ENCODE measurements at places on chromosomes 6 and 20.
A peak's percentile ranks its signal among the peaks of the same experiment; 100 is the strongest.

- no peak for DNase-seq
Measured at GRCh38 chr6:123091896-123092271, 95.8 kb downstream of the CLVS2 start.

- no peak for DNase-seq
Measured at GRCh38 chr6:148293181-148293995, 49.2 kb upstream of the SASH1 start.

- no peak for DNase-seq
Measured at GRCh38 chr6:8645212-8645611, 209.9 kb upstream of the SLC35B3 start.

- no peak for DNase-seq
Measured at GRCh38 chr6:18243302-18243893, 20.9 kb downstream of the DEK start.

- DNase-seq = no peak
Measured at GRCh38 chr6:40585223-40585622, 1.9 kb downstream of the LRFN2 start.

DNA sequence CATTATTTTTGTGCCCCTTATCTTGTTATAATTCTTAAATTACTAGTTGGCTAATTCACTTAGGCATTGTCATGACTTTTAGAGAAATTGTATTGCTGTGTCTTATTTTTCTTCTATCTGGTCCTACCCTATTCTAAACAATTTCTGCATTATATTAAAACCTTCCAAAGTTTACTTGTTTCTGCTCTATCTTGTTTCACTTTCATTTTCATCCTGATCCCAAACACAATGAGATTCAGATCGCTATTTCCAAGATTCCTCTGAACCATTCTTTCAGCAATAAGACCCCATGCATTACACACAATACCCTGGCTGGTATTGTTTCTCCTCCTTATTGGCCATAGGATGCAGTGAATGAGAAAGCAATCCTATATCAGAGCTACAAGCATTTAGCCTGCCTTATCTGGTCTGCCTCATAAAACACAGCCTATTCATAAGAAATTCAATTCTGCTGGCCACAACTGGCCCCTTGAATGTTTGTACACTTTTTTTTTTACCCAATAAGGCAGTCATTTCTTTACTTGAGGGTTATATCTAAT lies 69.9 kb upstream of the POU3F2 start:
- DNase-seq = no peak

GRCh38 chr20:19964289-19965265 lies 52.6 kb upstream of the NAA20 start:
- DNase-seq = no peak

DNA sequence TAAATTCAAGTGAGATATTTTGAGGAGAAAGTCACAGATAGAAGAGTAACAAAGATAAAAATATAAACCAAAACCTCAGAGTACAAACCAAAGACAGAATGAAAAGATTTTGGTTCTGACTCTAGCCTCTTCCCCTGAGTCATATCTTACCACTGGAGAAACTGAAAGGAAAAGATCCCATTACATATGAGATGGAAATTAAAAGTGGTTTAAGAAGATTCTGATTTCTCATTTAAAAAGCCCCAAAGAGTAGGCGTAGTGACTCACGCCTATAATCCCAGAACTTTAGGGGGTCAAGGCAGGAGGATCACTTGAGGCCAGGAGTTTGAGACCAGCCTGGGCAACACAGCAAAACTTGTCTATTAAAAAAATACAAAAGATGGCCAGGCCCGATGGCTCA lies 30.6 kb downstream of the SPINT4 start:
- peak; percentile 13 for DNase-seq

- no peak for DNase-seq
Measured at GRCh38 chr6:122365775-122366403, 33.6 kb upstream of the HSF2 start.

- no peak for DNase-seq
Measured at GRCh38 chr20:6855796-6856195, 88.3 kb downstream of the BMP2 start.

DNA sequence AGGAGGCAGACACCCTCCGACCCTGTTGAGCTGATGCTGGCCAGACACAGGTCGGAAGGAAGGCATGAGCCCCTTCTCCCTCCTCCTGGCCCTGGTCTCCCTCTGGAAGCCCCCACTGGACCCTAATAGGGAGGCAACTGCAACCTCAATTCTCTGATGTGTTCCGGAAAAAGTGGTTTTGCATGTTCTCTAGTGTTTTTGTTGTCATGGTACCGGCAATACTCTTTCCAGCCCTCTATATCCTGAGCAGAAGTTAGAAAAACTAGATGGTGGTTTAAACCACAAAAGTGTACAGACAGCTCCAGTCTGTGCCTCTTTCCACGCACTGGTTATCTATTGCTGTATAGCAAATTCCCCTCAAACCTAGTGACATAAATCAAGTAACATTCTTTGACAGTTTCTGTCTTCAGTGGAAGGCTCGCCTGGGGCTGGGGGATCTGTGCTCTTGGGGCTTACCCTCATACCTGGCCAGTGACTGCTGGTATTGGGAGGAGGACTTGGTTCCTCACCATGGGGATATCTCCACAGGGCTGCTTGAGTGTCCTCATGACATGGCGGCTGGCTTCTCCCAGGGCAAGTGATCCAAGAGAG lies 37.0 kb downstream of the SYTL3 start:
- DNase-seq = no peak

GRCh38 chr6:7311917-7312615 lies 933 bp downstream of the SSR1 start:
- no peak for DNase-seq

- no peak for DNase-seq
Measured at GRCh38 chr20:48862279-48862678, 34.5 kb upstream of the PREX1 start.

DNA sequence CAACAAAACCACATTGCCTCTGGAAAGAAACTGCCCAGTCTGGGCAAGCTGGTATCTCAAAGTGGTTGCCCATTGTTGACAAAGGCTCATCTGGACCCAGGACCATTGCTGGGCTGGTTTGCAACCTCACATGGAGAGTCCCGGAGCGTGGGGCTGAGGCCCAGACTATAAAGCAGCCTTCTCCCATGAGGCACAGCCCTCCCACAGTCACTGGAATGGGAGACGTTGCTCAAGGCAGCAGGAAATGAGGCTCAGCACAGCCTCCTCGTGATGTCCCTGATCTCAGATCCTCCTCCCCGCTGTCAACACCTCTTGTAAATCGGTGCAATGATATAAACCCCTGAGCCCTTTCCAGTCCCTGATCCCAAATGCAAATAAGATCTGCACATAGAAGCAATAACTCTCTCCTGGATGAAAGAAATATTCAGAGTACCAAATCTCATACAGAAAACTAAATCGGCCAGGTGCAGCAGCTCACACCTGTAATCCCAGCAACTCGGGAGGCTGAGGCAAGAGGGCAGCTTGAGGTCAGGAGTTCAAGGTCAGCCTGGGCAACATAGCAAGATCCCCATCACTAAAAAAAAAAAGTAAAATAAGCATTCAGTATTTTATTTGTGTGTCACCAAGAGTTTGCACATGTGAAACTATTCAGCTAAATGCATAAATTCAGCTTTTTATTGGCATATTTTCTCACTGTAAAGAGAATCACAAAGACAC lies 103.0 kb upstream of the RREB1 start:
- no peak for DNase-seq

DNA sequence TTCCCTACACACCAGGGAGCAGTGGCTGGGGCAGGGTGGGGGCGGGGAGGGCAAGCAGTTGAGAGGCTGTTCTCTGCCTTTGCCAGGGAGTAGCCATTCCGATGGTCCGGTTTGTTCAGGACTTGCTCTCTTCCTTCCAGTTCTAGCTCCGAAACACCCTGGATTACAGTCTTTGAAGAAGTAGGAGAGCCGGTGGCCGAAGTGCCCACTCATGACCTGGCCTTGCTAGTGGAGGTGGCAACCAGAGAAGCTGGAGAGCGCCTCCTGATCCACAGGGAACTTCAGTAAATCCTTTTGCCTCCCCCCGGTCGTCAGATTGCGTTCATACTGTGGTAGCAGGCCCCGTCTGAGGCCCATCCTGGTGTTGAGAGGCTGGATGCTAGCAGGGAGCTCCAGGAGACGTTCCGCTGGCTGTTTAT lies 92.8 kb downstream of the ARID1B start:
- no peak for DNase-seq

DNA sequence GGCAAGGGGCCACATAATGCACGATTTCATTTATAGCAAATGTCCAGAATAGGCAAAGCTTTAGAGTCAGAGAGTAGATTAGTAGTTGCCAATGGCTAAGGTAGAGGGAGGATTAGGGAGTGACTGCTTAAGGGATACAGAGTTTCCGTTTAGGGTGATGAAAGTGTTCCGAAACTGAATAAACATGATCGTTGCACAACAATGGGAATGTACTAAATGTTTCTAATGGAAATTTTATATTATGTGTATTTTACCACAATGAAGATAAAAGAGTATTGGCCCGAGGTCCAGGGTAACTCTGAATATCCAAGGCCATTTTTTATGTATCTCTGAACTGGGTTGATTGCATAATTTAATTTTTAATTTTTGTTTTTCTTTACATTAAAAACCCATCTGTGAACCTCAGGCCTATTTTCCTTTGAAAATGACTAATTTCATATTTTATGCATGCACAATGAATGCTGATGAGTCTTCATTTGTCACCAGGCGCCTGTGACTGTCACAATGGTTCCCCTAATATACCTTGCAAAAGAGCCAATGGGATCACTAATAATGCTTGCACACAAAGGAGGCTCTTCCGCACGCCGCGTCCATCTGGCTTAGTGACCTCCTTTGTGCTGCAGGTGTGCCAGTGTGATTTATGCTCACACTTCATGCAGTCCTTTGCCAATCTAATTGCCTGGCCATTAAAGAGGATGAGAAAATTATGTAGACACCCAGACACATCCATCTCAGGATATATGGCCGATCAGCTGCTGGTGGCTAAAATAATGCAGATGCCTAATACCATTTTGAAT lies 612.5 kb downstream of the CDH26 start:
- no peak for DNase-seq

DNA sequence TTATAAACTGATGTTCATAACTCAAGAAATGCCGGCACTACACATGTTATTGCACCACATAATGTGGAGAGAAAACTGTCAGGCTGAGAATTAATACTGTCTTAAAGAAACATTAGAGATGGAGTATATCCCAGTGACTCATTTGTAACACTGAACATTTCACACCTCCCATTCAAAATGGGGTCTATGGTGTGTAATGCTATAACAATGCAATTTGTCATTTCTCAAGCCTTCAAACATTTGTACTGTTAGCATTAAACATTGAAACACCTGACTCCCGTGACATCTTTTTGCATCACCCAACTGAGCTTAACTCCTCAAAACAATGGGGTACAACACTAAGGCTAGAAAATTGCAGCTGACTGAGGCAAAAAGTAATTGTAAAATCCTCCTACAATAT lies 151.7 kb downstream of the DST start:
- DNase-seq = no peak

DNA sequence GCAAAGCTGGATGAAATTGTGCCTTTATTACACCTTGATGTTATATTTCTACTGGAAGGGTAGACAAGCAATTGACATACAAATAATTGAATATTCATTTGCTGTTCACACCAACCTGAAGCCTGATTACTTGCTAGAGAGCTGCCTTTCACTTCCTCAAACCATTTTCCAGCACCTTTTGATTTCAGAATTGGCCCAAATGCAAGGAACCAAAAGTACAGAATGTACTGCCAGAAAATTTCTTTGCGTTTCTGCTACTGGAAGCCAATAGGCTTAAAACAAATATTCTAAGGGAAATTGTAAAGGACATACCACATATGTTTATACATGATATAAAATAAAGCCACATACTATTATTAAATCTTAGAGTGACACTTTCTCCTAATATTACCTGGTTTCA lies 94.5 kb downstream of the RFPL4B start:
- no peak for DNase-seq

GRCh38 chr20:58694241-58695083 lies 1.9 kb downstream of the NPEPL1 start:
- no peak for DNase-seq

DNA sequence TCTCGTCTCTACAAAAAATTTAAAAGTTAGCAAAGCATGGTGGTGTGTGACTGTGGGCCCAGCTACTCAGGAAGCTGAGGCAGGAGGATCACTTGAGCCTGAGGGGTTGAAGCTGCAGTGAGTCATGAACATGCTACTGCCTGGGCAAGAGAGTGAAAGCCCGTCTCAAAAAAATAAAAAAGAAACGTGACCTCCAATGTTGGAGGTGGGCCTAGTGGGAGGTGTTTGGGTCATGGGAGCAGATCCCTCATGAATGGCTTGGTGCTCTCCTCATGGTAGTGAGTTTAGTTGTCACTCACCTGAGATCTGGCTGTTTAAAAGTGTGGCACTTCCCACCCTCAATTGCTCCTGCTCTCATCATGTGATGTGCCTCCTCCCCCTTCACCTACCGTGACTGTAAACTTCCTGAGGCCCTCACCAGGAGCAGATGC lies 24.3 kb downstream of the RBL1 start:
- peak; percentile 24 for DNase-seq

GRCh38 chr6:112370946-112371345 lies 23.8 kb downstream of the RFPL4B start:
- DNase-seq = no peak

DNA sequence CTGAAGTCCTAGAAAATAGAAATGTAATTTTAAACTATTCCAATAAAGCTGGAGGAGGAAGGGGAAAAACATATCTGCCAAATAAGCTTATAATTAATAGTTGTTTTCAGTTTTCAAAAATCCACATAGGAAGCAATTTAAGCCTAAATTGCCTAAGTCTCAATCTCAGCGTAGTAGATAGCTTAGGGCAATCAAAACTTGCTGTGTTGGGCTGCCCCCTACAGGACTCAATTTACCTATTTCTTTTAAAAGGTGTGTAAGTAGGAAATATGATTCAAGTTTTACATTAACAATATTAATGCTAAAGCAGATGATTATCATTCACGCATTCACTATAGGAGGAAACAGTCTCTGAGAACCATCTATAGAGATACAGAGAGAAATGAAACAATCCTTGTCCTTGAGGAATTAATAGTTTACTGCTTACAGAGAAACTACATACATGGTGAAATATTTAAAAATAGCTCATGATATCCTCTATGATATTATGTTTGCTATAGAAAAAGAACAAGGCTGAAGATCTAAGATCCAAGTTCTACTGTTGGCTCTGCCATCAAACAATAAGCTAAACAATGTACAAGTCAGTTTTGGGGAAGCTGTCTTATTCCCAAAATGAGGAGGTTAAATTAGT lies 102.1 kb downstream of the ATG5 start:
- peak; percentile 52 for DNase-seq

All from GM12878 (cell line).